Stimulated activated CD4-positive, alpha-beta T cell treated with anti-CD3 and anti-CD28 coated beads, Interleukin-1b, Interleukin-23, amount 100 ng/mL, for 48 hours (primary cell): ENCODE measurements at places on chromosomes 7 and 10.

- no peak for DNase-seq
These were observed 131.1 kb upstream of the SHH start for GRCh38 chr7:155943251-155943899.

GRCh38 chr7:105473163-105473562 is 48.9 kb downstream of the PUS7 start:
- no peak for DNase-seq

- DNase-seq = no peak
These were observed 68.5 kb upstream of the FHIP2A start for GRCh38 chr10:114753126-114753525.

DNA sequence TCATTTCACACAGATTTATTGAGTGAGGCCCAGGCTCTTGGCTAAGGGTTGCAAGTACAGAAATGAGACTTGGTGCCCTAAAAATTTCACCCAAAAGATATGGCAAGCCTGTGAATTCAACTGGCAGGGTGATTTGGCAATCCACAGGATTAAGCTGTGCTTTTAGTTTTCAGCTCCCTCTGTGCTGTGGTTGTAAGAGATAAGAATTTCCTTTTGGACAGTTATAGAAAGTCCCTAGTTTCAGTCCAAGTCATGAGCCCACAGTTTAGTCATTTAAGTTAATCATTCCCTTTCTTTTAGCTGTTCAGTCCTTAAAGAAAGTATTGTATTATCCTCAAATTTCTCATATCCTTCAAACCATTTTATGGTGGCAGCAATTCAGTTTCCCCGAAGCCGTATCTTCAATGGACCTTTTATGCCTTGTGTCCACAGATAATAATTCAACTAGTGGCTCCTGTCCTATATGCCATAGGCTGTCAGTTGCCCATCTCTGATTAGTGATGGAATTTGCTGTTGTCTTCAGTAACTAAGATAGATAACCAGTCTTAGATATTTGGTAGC is 73.4 kb upstream of the NAMPT start:
- no peak for DNase-seq

DNA sequence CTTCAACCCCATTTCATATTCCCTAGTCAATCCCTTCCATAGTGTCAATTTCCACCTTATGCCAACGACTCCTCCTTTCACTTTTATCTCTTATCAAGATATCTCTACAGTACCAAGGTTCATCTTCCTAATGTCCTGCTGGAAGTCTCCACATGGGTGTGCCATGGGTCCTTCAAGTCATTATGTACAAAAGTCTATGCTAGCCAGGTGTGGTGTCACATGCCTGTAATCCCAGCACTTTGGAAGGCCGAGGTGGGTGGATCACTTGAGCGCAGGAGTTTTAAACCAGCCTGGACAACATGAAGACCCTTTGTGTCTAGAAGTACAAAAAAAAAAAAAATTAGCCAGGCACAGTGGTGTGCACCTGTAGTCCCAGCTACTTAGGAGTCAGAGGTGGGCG is 47.6 kb downstream of the PRTFDC1 start:
- DNase-seq = no peak

DNA sequence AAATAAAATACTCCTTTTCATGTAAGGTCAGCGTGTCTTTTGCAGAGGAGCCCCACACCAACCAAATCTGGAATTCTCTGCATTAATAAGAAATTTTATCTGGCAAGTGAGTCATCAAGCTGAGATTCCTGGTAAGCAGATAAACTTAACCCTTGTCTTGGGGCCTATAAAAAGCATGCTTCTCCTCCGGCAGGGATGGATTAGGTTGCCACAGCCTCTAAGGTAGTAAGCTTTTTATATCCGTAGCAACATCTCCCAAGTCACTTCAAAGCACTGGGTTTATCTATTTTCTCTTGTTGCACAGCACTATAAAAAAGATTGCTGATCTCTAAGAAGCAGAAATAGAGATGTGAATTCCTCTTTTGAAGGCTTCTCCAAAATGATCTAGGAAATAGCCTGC is 202.8 kb upstream of the NOBOX start:
- no peak for DNase-seq

- no peak for DNase-seq
These were observed 2.5 kb upstream of the LFNG start for GRCh38 chr7:2517026-2517425.

DNA sequence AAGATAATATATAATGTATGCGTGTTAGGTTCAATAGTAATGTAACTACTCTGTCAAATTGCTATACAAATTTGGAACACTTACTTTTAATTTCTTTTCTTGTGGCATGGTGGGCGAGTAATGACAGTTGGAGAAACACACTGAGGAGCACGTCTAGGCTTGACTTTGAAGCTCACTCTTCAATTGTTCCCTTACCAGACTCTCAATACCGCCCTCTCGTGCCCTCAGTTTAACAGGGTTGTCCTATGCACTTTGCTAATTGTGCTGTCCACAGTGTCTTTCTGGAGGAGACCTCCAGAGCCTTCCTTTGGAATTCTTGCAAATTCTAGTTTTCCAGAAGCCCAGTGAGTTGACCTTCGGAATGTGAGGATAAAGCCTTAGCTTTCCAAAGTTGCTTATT is 107.2 kb upstream of the RELN start:
- DNase-seq = no peak

GRCh38 chr7:36894190-36894589 is 169.9 kb upstream of the AOAH start:
- no peak for DNase-seq

GRCh38 chr10:129949891-129950291 is 14.2 kb downstream of the EBF3 start:
- no peak for DNase-seq

DNA sequence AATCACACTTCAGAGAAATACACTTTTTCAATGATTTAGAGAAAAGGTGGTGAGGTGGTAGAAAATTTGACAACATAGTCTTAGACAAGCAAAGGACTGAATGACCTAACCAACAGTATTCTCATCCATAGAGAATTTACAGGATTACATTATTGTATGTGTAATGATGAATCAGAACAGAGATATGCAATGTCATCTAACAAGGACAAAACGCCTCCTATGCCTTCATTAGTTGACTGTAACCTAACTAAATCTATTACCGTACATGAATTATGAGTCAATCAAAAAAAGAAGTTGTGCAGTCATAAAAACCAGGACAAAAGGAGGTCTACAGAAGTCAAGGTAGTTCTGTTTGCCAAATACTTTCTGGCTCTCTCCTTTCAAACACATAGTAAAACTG is 66.5 kb downstream of the RAB11FIP2 start:
- no peak for DNase-seq

DNA sequence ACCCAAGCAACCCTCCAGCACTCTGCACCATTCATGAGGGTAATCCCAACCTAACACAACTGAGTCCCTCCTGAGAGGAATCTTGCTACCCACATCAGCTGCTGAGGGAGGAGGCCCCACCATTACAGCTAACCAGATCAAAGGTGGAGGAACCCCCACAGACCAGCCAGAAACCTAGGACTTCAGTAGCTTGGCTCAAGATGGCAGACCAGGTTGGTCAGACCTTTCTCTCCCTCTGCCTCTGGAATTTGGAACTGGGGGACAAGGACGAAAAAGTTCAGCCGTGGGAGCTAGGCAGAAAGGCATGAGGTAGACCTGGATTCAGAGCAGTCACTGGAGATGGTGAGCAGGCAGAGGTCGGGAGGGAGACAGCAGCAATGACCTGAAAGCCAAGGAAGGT is 101.3 kb upstream of the CACUL1 start:
- no peak for DNase-seq

GRCh38 chr10:51649064-51649463 is 50.3 kb downstream of the CSTF2T start:
- no peak for DNase-seq

GRCh38 chr7:151310578-151310977 is 31.0 kb upstream of the NUB1 start:
- no peak for DNase-seq

- no peak for DNase-seq
These were observed 6.9 kb upstream of the CYP51A1 start for GRCh38 chr7:92141161-92141560.

GRCh38 chr7:6545398-6546126 is 5.7 kb downstream of the GRID2IP start:
- DNase-seq = no peak

DNA sequence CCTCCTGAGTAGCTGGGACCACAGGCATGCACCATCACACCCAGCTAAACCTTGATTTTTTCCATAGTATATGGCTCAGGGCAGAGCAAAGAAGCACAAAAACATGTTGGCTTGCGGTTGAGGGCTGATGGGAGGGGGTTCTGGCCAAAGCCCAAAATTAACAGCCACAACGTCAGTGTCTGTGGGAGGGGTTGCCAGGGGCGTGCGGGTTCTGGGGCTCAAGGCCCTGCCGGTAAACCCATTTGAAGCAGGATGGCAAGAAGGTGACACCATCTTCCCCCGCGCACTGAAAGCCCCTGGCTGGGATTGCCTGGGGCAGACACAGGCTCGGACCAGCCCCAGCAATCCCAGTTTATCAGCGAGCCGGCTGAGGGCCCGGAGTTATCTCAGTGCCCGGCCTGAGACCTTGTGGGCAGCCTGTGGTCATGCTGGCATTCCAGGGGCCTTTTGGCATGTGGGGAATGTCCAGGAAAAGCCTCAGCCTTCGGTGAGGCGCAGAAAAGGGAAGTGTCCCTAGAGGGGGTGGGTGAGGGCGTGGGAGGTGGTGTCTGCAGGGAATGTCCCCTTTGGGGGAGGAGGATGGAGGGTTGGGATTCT is 167.7 kb upstream of the TNRC18 start:
- DNase-seq = no peak

DNA sequence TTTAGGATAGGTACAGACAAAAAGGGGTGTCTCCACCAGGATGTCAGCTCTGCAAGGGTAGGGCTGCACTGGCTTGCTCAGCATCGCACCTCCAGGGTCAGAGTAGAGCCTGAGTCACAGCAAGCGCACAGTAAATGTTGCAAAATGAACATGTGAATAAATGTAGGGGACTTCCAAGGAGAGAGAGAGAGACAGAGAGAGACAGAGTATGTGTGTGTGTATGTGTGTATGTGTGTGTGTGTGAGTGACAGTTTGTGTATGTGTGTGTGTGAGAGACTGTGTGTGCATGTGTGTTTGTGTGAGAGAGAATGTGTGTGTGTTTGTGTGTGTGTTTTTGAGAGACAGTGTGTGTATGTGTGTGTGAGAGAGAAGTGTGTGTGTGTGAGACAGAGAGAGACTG is 163.3 kb downstream of the RPS24 start:
- peak; percentile 19 for DNase-seq

DNA sequence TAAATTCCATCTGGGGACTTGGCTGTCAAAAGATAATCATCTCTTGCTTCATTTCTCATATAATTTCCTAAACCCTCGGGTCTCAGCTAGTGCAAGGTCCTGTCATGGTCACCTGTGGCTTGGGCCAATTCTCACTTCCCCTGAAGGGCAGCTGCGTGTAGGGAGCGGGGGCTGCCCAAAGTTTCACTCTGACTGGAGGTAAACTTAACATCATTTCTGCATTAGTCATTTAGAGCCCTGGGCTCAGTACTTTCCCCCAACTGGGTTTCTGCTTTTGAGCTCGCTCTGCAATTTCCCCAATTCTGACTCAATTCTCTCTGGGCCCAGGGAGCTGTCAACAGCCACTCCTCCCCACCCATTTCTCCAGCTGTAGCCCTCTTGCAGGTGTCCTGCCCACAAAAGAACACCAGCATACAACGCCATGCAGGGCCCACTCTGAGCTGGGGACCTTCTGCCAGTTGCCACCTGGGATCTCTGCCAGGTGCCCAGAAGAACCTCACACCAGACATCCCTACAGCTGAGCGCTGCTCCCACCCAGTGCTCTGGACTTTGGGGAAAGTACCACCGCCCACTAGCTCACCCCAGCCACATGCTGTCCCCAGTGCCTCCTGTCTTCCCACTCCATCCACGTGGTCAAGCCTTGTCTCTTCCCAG is 37.9 kb downstream of the VOPP1 start:
- peak; percentile 85 for DNase-seq

- DNase-seq = no peak
These were observed 56.5 kb upstream of the KDM7A start for GRCh38 chr7:140232957-140233917.

- DNase-seq = no peak
These were observed 22.8 kb downstream of the GLI3 start for GRCh38 chr7:42214060-42214679.

- DNase-seq = no peak
These were observed 49.0 kb upstream of the LYZL1 start for GRCh38 chr10:29239569-29240472.

DNA sequence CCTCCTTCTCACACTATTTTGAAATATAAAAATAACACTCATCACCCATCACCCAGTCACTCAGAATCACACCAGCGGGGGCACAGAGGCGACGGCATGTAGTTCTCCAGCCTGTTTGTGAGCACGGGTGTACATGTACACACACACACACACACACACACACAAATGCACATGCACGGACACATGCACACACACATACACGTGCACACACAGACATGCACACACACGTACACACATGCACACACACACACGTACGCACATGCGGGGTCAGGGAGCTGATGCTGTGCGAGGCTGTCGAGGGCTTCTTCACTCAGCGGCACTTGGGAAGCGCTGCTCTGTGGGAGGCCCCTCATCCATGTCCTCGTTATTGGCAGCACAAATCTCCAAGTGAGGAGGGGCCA is 178.8 kb downstream of the ELFN1 start:
- DNase-seq = no peak

DNA sequence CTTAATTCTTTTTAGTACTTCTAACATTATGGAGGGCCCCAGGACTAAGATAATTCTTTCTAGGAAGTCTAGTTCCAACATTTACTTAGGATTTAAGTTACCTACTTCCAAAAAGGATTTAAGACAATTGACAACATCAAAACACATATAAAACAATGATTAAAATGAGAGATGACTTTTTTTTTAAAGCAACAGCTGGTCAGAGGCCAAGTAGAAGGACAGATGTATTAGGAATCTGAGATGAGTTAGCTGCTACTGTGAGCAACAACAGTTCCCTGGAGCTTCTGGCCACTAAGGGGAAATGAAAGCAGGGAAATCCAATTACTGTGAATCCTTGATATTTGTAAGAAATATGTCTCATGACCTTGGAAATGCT is 222.3 kb downstream of the PHTF2 start:
- DNase-seq = no peak

GRCh38 chr10:12914111-12914510 is 87.4 kb downstream of the CCDC3 start:
- DNase-seq = no peak

DNA sequence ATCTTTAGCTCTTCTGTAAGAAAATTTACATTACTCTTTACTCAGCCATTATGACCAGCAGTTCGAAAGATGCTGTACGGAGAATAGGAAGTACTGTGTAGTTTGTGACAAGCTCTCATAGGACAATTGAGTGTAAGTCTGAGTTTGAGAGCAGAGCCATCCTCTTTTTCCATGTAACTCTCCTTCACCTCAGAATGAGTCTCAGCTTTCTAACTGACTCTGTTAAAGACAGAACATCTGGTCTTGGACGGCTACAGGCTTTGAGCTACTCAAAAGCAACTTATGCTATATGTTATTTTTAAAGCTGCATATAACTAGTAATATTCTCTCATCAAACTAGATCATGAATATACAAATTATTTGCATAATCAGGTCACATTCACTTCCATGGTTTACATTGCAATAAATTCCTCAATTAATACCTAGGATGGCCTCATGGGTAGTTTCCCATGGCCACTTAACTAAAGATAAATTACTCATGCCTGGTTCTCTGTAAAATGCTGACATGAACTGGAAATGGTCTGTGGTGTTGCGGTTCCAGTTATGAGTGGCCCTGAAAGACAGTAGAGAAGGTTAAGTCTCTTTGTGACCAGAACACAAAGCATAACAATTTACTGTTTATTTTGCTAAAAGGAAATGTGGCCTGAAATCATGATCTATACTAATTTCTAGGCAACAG is 358.7 kb downstream of the PHF14 start:
- DNase-seq = peak; percentile 2
